ENCODE measurements at places on chromosomes 7 and 10.

- no peak for DNase-seq
Measured at GRCh38 chr7:39084349-39084748, 106.6 kb downstream of the POU6F2 start.

DNA sequence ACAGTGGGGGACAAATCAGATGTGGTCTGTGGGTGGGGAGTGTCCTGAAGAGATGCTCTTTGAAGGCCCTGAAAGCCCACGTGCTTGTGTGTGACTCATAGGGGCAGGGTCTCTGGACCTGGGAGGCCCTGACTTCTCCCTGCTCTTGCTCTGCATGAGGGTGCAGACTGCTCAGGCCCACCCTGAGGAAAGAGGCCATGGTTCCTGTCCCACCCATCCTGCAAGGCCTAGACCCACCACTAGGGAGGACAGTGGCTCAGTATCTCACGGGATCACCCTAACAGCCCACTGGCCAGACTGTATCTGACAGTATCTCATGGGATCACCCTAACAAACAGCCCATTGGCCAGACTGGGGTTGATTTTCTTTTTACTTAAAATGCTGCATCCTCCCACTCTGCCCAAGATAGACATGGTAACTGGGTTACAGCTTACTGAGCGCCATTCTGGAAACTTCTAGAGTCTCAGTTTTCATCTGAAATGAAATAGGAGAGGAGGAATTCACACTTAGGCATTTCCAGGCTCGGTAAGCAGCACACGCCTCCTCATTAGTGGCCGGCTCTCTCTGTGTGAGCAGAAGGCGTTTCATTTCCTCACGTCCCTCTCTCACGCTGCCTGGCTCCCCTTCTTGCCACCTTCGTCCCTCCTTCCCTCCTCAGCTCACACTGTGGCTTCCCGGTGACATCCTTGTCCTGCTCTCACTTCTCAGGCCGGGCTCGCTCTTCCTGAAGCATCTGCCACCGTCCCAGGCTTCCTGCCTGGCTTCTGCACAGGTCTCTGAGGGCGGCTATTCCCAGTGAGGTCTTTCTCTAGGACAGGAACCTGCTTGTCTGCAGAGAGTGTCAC lies 242.6 kb downstream of the GLRX3 start:
- DNase-seq, result peak; percentile 29

- DNase-seq, result no peak
Measured at GRCh38 chr7:16646472-16647072, 591 bp downstream of the BZW2 start.

GRCh38 chr7:142854372-142855113 lies at the start of gene EPHB6:
Gene EPHB6 (plus strand): TSS chr7:142855076. CDS start chr7:142863228, 8,152 bp downstream.
- DNase-seq, result peak; percentile 93

DNA sequence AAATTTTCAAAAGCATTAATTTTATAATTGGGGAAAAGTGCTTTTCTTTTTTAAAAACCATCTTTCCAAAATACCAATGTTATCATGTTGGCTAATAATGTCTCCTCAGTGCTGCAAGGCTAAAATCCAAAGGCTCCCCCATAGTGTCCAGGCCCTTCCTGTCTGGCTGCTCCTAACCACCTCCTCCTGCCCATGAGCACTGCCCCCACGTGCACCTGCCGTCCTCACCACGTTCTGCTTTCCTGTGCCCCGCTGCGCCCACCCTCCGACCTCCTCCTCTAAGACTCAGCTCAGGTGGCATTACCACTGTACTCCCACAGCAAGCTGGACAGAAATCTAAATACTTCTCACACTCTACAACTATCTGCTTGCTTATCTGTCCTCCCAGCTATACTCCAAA lies 17.7 kb downstream of the PAXIP1 start:
- no peak for DNase-seq

DNA sequence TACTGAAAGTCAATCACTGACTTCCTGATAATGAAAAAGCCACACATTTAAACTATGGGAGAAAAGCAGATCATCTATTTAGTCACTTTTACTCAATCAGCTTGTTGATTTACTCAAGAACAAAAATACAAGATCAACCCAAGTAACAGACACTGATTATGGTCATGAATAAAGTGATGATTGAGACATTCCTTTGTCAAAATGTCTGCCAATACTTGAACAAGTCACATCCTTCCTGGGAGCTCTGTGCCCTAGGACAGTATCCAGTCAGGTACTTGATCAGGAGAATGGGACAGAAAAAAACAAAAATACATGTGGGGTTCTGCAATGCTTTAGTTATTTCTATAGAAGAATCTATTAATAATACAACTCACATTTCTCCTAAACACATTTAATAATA lies 150.0 kb upstream of the NEBL start:
- DNase-seq, result no peak

- DNase-seq, result no peak
Measured at GRCh38 chr10:132165416-132165980, 21.2 kb upstream of the DPYSL4 start.

DNA sequence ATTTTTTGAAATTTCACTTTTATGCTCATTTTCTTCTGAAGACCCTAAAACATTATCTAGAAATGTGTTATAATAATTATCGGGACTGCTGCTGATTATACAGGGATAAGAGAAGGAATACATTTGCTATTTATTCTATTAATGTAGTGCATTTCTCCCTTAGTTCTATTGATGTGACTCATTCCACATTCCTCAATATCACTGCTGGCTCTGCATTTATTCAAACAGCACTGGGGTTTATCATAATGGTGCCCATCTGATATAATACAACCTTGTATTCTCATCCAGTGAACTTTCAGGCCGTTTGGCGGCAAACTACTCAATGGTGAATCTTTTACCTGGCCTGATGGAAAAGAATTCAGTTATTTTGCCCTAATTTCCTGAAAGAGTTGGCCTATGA lies 7.8 kb downstream of the KCND2 start:
- DNase-seq, result no peak

- DNase-seq, result no peak
Measured at GRCh38 chr10:16828701-16829175, 11.5 kb upstream of the RSU1 start.

GRCh38 chr7:6317797-6318438 lies 45.5 kb upstream of the CYTH3 start:
- peak; percentile 54 for DNase-seq

- DNase-seq, result no peak
Measured at GRCh38 chr7:116598861-116599260, 73.1 kb upstream of the MET start.

DNA sequence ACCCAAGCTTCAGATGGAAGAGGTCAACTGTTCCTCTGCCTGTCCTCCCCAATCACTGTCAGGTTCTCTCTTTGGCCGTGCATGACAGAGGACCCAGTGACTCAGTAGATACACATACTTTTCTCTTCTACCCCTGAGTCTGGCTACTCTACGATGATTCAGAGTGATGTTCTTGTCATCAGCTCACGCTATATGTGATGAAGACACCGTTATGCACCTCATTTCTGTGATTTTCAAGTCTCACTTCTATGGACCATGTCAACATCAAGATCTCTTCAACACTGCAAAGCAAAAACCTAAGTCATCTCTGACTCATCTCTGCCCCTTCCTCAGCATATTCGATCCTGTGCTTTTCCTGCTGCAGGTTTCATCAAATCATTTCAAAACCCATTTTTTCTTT lies 76.6 kb upstream of the DGKI start:
- no peak for DNase-seq

- DNase-seq, result no peak
Measured at GRCh38 chr7:85103357-85103756, 83.5 kb downstream of the SEMA3D start.

- DNase-seq, result no peak
Measured at GRCh38 chr10:69446229-69446628, 5.0 kb upstream of the TSPAN15 start.

GRCh38 chr10:32205670-32206069 lies 141.3 kb downstream of the EPC1 start:
- DNase-seq, result no peak

DNA sequence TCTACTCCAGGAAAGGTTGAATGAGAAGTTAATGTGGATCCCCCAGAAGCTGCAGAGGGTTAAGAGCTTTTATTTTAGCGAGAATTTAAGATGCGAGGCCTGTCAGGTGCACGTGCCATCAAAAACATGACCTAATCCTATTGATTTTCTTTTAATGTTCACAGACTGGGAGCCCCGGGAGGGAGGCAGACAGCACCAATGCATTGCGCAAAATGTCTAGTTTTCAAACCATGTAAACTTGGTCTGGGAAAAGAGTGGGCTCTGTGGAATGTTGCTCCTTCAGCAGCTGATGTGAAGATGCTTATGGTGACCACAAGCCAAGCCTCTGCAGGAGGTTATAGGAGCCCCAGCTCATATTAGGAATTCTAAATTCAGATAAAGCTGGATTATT lies 172.0 kb upstream of the ITGB1 start:
- DNase-seq, result no peak

DNA sequence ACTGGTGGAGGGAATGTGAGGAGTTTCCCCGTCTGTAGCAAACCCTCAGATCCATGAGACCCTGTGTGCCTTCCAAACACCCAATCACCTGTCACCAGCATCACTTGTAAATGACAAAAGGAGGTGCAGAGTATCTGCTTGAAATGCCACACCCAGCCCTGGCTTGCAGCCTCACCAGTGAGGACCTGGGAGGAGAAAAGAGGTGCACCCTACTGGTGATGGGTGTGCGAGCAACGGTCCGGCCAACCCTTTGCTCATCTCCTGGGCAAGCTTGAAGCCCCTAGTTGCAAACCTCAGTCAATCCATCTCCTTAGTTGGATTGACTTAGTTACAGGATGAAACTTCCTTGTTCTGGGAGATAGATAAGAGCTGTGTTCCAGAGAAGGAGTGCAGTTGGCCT lies 62.4 kb upstream of the WAPL start:
- DNase-seq, result no peak

- DNase-seq, result no peak
Measured at GRCh38 chr10:92627845-92628480, 35.0 kb downstream of the KIF11 start.

- DNase-seq, result no peak
Measured at GRCh38 chr10:52577047-52577446, 195.5 kb downstream of the MBL2 start.

- no peak for DNase-seq
Measured at GRCh38 chr10:110226543-110226925, 19.1 kb downstream of the MXI1 start.

DNA sequence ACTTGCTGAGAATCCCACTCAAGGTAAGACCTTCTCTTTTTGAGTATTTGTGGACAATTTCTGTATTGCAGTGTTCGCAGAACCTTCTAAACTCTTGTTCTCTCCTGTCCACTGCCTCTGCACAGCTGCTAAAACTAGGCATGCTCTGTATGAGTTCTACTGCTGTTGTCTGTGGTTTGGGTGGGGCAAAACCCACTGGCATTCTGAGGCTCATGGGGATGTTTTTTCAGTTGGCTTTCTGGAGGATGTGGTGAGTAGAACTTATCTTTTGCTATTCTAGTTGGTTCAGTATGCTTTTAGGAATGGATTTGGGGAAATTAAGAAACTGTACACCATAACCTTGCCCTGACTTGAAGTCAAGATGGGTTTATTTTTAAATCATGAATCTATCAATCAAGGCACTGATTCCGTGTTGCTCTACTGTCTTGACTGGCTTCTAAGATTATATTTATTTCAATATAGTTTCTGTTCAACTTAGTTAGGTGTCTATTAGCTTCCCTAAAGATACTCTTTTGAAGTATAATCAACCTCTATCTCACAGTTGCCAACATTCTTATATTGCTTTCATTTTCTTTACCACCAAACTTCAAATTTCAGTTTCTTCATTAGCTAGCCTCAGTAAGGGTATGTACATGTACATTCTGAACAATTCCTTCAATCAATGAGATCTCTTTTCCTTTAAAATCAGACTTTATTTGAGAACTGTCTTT lies 25.0 kb upstream of the C1GALT1 start:
- no peak for DNase-seq

- no peak for DNase-seq
Measured at GRCh38 chr10:110576220-110576619, 8.7 kb downstream of the SMC3 start.

GRCh38 chr7:30660331-30661255 lies 21.7 kb downstream of the CRHR2 start:
- no peak for DNase-seq

- no peak for DNase-seq
Measured at GRCh38 chr7:424961-425793, 94.5 kb downstream of the PDGFA start.

- peak; percentile 27 for DNase-seq
Measured at GRCh38 chr7:157769086-157769485, 432.3 kb downstream of the DNAJB6 start.

GRCh38 chr10:104456802-104457542 lies 103.3 kb downstream of the CFAP58 start:
- DNase-seq, result no peak

DNA sequence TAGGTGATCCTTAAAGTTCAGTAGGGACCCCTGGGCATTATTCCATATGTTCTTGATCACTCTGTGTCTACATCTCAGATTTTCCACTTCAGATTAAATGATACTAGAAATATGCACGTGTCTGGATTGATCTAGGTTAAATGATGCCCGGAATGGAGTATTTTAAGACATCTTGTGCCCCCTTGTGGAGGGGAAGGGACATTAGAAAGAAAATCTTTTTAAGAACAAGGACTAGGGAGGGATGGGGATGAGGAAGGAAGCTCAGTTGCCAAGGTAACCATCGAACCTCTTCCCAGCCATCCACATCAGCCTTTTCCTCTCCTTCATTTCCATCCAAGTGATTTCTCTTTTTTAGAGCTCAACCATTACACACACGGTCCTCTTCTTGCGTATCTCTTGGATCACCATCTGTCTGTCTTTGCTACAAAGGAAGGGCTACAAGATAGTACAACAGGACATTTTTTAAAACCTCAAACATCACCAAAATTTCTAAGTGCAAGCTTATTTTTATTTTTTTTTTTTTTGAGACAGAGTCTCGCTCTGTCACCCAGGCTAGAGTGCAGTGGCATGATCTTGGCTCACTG lies 40.5 kb downstream of the PRSS2 start:
- DNase-seq, result no peak

GRCh38 chr7:41640487-41640886 lies 62.4 kb downstream of the INHBA start:
- DNase-seq, result no peak

- peak; percentile 38 for DNase-seq
Measured at GRCh38 chr7:155807065-155807671, 5.1 kb downstream of the SHH start.

DNA sequence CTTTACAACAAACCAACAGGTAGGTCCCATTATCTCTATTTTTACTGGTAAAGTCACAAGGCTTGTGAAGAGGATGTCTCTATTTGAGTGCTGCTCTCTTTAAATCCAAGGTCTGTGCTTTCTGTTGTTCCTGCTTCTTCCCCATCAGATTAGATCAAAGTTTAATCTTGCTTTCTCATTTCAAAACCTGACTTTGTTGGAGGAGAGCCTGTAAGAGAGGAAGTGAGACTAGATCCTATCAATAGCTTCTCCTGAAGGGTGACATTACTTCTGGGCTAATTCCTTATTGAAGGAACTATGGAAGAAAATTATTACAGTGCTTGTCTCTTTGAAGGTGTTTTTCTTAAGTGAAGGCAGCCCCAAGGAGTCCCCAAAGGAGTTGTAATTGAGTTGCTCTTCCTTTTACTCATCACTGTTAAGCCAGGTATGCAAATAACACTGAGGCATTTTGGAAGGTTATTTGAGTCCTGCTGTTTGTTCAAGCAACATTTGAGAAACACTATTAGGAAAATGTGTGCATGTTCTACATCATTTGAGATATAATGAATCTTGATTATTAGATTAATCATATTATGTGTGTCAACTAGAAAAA lies 146.2 kb upstream of the MBL2 start:
- no peak for DNase-seq

All from right kidney (tissue), 9 donors.